Vagina (tissue), 2 donors: ENCODE measurements at places on chromosomes 6 and 20. TPM values are rescaled to one million over a fixed set of nuclear protein-coding genes. Genes with fewer than 3 reads are reported as not detected.
A peak's percentile ranks its signal among the peaks of the same experiment; 100 is the strongest.

- no peak for DNase-seq
Observed at GRCh38 chr20:25659999-25660398, 36.2 kb upstream of the NANP start.

GRCh38 chr6:52124126-52125121 is 37.0 kb upstream of the PKHD1 start:
- DNase-seq, result no peak

- DNase-seq, result no peak
Observed at GRCh38 chr6:13544454-13545186, 29.8 kb upstream of the SIRT5 start.

- no peak for DNase-seq
Observed at GRCh38 chr6:137033828-137034227, 10.9 kb downstream of the IL20RA start.

DNA sequence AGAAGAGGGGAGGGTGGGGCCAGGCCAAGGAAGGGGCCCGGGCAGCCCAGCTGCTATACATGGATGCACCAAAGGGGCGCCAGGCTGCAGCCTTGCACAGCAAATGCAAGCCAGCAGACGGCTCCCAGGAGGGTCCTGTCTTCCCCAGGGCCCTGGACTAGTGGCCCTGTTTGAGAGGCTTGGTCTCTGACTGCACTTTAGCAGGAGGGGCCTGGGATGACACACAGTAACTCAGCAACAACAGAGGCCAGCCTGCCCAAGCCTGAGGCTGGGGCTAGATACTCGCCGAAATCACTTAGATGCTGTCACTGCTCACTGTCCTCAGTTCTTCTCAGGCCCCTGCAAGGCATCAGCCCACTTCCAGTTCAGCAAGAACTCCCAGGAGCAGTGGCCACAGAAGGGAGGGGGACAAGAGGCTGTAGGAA is 73.5 kb downstream of the TRAM2 start:
- no peak for DNase-seq

DNA sequence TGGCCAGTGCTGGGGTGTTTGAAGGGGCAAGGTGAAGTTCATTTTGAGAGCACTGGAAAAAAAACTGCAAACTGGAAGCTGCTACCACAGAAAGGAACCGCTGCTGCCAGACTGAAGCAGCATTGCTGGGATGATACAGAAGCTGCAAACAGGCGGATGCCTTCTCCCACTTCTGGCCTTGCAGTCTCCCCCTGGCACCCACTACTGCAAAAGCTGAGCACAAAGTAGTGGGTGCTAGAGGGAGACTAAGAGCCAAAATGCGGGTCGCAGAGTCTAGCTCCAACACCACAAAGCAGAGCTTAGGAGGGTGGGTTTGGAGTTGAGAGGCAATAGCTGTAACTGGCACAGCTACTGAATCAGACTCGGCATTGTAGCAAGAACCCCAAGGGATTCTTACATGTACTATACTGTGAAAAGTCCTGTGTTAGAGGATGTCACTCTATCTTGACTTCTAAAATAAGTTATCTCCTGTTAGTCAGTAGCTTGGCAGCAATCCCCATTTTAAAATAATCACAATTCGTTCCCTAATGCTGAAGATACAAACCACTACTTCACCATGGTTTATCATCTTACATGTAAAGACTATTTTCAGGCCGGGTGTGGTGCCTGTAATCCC is 44.0 kb upstream of the COL21A1 start:
- DNase-seq, result no peak

DNA sequence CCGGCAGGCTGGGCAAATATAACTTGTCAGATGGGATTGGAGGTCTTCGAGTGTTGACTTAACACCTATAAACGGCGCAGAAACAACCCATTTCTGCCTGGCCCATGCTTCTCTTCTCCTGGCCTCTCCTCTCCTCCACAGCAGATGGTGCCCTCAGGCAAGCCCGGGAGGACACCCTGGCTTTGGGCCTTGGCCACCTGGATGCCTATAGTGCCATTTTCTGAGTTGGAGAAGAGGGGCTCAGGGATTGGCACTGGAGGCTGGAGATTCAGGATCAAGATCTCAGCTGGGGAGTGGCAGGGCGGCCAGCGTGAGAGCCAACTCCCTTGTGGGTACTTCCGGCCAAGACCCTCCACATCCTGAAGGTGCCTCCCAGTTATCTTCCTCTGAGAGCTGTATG is 211.9 kb upstream of the PMEPA1 start:
- DNase-seq, result no peak

DNA sequence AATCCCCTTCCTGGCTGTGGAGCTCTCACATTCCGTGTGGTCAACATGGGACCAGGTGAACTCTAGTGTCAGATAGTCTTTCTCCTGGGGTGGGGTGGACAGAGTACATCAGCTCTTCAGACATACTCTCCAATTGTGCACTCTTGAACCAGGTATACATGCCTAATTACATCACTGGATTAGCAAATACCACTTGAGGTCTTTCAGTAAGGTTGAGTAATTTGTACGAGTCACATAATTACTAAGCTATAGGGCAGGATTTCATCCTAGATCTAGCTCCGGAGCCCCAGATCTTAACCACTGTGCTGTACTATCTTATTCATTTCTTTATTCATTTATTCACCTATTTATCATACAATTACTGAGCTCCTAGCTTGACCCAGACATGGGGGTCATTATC is 821.3 kb downstream of the TFAP2A start:
- DNase-seq, result no peak

DNA sequence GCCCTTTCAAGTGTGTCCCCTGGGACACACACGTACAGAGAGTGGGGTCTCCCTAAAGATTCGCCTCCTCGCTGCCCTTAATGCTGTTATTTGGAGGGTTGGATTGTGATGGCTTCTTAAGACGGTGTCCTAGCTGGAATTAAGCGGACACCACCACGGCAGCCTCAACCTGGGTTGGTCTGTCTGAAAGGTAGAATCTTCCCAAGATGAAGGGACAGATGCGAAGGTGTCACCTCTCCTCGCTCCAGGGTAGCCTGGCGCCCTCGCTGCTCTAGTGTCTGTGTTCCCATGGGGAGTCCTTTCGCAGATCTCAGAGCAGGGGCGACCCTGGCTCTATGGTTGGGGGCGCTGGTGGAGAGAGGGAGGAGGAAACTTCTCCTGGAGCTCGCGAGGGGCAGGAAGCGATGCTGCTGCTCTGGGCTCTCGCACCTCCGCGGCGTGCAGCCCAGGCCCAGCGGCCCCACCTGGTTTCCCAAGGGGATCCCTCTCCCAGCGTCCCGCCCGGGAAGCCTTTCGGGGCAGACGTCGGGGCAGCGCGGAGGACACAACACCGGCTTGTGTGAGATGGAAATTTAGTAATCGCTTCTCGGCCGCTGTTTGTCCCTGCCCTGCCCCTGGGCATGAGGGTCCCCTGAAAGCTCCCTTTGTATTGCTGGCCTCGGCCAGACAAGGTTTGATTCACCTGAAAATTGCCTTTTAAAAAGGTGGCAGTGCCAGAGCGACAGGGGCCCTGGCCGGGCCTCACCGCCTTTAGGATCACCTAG is 1.7 kb downstream of the RSPO3 start:
- DNase-seq, result no peak

GRCh38 chr6:145948328-145948727 is 15.8 kb downstream of the SHPRH start:
- no peak for DNase-seq

TNFRSF6B gene
- 16.7 TPM for total RNA-seq

GRCh38 chr6:98844244-98845210 is 10.2 kb downstream of the POU3F2 start:
- DNase-seq, result no peak

DNA sequence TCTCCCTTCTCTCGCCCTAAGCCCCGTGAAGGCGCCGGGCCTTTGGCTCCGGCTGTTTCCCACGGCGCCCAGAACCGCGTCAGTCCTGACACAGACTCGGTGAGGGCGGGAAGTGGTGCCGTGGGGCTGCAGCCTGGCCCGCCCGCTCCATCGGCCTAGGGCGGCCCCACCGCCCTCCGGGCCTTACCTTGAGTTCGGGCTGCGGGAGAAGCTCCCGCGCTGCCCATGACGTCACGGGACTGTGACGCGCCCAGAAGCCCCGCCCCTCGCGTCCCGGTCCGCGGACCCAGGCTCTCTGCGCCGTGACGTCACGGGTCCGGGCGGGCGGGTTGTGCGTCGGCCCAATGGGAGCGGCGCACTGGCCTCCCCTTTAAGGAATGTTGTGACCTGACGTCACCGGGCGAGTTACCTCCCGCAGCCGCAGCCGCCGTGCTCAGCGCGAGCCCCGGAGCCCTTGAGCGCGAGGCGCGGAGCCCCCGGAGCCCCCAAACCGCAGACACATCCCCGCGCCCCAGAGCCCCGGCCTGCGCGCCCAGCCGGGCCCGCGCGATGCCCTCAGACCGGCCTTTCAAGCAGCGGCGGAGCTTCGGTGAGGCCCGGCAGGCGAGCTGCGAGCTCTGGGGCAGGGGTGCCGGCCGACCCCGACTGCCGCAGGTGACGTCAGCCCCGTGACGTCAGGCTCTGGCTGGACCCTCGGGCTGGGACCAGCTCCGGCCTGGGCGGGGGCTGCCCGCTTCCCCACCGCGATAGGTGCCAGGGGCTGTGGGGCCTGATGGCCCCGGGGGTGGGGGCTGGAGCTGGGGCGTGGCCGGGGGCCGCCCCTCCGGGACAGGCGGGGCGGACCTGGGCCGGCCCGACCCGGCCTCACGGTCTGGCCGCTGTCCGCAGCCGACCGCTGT is at the start of gene MAP1LC3A:
Gene MAP1LC3A (plus strand): TSS at position 399 of the 899 bp plus-strand sequence. CDS start 151 bp downstream, at position 550.
- no peak for DNase-seq

DNA sequence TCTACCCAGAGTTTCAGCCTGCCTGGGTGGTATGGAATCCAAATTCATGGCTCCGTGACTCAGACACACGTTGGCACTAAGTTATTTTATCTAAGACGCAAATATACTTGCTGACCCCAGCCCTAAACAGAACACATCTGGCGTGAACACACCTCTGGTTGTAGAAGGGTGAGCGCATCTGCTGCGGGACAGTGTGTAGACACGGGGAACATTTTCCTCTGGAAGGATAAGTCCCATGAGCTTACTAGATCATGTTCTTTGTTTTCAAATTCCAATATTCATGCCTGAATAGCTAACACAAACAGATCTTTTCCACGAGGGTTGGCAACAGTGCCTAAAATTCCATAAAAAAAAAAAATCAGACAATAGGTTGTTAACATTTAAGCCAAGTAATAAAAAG is 87.8 kb downstream of the TMEM170B start:
- no peak for DNase-seq

DNA sequence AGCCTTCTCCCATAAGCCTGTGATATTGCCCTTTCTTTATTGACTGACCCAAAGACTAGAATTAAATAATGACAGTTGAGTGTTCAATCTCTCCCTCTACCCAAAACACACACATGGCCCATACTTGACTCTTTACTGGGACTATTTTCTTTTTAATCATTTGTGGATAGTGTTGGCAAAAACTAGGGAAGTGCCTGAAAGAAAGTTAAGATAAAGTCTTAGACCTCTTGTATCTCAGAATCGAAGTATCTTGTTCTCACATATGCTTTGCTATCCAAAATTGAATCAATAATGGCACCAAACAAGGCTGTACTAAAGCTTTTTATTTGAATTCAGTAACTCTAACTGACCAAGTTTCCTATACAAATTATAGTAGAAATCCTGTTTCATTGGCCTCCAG is 19.0 kb downstream of the TMEM244 start:
- no peak for DNase-seq

- DNase-seq, result peak; percentile 94
Observed at GRCh38 chr6:108560463-108561308, at the start of gene FOXO3. FOXO3 (plus strand) TSS chr6:108560917; CDS start chr6:108561209, 292 bp downstream.

PBOV1 gene
- total RNA-seq, result not detected

SERAC1 gene
- total RNA-seq, result 10.1 TPM

MUCL3 gene
- total RNA-seq, result 0.49 TPM

- no peak for DNase-seq
Observed at GRCh38 chr6:131023834-131024504, 39.1 kb downstream of the EPB41L2 start.

DNA sequence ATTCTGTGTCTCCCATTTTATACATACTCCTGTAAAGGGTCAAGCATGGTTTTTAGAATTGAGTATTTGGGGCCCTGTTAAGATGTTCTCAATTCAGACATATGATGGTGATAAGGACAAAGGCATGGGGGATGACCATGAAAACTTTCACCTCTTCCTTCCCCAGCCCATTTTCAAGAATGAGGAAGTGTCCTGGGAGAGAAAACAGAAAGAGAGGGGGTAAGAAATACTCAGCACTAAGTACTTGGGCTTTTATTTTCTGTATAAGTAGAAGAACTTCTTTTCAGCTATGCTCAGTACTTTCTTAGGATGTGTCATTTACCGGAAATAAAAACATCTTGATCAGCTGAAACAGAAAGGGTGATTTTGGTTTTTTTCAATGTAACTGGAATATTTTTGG is 10.9 kb upstream of the MBOAT1 start:
- no peak for DNase-seq

- DNase-seq, result no peak
Observed at GRCh38 chr20:54267483-54268003, 59.7 kb downstream of the PFDN4 start.

GRCh38 chr20:42401613-42402012 is 783.4 kb upstream of the CHD6 start:
- DNase-seq, result no peak

DNA sequence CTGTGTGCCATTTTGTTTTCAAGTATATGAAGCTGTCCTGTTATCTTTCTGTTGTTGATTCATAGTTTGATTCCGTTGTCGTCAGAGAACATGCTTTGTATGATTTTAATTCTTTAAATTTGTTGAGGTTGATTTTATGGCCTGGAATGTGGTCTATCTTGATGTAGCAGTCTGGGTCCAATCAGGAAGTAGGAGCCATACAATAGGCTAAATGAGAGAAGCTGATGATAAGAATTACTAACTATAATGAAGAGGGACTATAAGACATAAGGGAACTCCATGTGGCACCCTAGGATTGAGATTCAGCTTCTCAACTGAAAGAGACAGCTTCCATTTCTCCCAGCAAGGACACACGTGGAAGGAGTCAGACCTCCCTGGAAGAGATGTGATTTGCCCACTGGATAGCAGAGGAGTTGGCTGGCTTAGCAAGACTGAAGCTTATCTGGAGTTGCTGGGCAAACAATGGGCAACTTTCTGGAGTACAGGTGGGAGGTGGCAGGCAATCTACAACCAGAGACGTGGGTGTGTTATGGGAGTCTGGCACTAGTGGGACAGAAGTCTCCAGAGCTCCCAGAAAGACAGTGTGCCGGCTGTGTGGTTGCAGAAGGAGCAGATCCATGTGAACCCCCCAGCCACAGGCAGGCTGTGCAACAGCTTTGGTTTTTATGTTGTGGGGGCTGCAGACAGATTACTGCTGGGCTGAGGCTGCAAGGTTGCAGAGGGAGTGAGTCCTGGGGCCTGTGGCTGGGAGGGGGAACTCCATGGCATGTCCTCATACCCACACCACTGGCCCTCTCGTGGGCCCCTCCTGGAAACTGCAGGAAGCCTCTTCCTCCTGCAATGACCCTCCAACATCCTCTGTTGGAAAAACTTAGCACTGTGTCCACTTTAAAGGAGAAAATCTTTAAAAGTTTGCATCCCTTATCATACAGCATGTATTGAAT is 7.1 kb downstream of the ZNF831 start:
- peak; percentile 94 for DNase-seq

- no peak for DNase-seq
Observed at GRCh38 chr6:57313711-57314471, 3.5 kb upstream of the PRIM2 start.

MUC22 gene
- total RNA-seq, result 2.9 TPM
